GM03348 (cell line): ENCODE measurements at places on chromosomes 6 and 20.

DNA sequence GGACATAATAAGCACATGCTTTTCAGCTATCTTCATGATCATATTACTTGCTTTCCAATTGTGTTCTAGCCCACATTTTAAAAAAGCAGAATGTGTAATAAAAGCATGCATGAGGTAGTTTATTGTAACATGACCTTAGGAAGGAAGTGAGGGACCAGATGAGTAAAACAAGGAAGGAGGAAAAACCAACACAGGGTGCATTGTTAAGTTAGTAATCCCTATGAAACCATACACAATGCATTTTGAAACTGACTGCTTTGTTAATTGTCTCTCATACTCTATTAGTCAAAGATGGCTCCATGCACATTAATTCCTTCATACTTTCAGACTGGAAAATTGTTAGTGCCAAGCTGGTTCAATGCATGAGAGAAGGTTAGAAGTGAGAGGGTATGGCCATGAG, 37.7 kb upstream of the CENPW start:
- DNase-seq = no peak

DNA sequence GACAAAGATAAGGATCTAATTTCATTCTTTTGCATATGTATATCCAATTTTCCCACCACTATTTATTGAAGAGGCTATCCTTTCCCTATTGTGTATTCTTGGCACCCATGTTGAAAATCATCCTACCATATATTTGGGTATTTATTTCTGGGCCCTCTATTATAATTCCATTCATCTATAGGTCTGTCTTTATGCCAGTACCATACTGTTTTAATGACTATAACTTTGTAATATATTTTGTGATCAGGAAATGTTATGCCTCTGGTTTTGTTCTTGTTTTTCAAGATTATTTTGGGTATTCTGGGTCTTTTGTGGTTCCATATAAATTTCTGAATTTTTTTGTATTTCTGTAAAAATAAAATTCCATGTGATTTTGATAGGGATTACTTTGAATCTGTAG, 347.6 kb upstream of the SULF2 start:
- DNase-seq = no peak

DNA sequence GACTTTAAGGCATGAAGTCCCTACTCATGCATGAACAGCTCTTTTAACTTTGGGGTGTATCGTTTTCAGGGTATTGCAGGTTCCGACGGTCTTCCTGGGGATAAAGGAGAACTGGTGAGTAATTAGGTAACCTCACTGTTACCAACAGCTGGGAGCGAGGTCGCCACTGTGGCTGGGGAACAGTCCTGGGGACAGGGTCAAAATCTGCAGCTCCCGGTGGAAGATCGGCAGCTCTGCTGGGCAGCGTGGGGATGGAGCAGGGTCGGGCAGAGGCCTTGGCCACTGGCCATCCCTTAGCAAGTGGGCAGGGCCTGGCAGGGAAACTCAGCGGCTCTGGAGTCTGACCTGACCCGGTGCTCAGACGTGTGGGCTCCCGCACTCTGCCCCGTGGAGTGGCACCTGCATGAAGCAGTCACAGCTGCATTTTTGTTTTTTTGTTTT, 16.1 kb downstream of the COL9A3 start:
- no peak for DNase-seq

GRCh38 chr20:37209661-37210314, 30.4 kb upstream of the MROH8 start:
- no peak for DNase-seq

GRCh38 chr20:7155794-7156193, 388.3 kb downstream of the BMP2 start:
- no peak for DNase-seq

GRCh38 chr20:35698298-35699126, 640 bp downstream of the NFS1 start:
- peak; percentile 40 for DNase-seq
